Activated CD8-positive, alpha-beta memory T cell treated with anti-CD3 and anti-CD28 coated beads for 4 hours (primary cell): ENCODE measurements at places on chromosomes 13 and 19.

DNA sequence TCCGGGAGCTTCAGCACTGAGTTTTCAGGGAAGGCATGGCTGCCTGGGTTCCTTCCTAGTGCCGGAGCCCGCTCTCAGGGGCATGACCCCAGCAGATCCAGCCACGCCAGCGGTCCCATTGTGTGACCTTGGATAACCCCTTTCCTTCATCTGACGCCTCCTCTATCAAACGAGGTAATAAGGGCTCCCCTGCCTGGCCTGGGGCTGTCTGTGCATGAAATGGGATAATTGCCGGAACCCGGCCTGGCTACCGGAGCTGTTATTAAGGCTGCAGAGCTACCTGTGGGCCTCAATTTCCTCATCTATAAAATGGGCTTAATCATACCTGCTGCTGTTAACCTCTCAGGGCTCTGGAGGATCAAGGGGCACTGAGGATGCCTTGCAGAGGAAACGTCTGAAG is 18.3 kb upstream of the NFIC start:
- no peak for DNase-seq

DNA sequence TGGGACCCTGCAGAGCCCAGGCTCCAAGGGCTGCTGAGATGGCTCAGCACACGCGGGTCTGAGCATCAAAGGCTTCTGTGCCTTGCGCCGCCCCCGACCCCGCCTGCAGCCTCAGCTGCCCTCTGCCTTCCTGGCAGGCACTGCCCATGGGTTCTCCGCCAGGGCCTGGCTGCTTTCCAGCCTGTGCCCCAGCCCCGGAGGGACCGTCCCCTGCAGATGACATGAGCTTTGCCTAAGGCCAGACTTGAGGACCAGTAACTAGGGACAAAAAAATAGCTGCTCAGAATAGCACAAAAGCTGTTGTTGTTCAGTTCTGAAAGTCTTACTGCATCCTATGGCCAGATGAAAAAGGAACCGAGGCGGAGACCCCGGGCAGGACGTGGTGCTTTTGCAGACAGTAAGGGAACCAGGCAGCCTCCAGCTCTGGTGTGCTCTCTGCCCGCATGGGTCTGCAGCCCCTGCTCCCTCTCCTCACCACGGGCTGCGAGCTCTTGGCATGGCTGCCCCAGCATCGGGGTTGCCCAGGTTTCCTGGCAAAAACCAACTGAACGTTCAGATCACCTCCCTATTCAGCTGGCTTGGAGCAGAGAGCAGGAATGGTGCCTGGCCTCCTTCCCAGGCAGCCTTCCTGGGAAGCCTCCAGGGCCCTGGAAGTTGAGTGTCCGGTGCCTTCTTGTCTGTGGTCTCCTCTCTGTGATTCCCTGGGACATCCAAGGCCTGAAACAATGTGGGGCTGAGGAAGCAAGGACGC is 12.5 kb upstream of the CFAP97D2 start:
- no peak for DNase-seq

- no peak for DNase-seq
These were observed 100.7 kb upstream of the MCF2L start for GRCh38 chr13:112868308-112868707.

DNA sequence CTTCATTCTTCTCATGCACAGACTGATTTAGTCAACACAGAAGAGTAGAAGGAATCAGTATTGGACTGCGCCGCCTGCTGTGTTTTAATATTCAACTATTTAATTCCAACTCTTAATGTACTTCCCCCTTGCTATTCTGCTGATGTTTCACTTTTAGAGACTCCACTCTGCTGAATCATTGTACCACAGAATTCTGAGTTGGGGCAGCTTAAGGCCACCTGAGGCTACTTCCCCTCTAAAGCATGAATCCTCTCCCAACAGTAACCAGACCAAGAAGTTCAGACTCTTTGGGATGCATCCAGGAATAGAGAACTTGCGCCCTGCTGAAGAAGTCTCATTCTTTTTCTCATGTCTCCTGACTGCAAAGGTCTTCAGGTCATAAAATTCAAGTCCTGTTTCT is 708.8 kb downstream of the UQCRFS1 start:
- DNase-seq = no peak

DNA sequence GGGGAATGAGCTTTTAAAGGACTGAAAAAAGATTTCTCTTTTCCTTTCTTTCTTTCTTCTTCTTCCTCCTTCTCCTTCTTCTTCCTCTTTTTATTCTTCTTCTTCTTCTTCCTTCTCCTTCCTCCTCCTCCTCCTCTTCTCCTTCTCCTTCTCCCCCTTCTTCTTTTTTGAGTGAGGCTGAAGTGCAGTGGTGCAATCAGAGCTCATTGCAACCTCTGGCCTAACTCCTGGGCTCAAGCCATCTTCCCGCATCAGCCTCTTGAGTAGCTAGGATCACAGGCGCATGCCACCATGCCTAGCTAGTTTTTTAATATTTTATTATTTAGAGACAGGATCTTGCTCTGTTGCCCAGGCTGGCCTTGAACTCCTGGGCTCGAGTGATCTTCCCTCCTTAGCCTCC is 120.9 kb upstream of the KL start:
- no peak for DNase-seq

- no peak for DNase-seq
These were observed 2.3 kb upstream of the PROZ start for GRCh38 chr13:113155982-113156655.

DNA sequence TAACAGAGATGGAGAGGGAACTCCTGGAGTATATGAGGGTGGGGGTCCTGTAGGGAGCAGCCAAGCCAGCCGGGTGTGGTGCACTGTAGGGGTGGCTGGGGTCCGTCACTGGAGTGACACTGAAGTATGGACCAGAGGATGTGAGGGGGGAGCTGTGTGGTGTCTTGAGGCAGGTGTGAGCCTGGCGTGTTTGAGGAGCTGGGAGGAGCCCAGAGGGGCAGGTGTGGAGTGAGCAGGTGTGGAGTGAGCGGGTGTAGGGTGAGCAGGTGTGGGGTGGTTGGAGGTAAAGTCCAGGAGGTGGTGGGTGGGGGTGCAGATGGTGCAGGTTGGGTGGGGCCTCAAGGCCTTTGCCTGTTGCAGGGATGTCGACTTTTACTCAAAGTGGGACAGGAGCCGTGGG is 5.9 kb downstream of the B3GNT8 start:
- DNase-seq = no peak

- no peak for DNase-seq
These were observed 257.7 kb downstream of the SPRY2 start for GRCh38 chr13:80083081-80083852.

DNA sequence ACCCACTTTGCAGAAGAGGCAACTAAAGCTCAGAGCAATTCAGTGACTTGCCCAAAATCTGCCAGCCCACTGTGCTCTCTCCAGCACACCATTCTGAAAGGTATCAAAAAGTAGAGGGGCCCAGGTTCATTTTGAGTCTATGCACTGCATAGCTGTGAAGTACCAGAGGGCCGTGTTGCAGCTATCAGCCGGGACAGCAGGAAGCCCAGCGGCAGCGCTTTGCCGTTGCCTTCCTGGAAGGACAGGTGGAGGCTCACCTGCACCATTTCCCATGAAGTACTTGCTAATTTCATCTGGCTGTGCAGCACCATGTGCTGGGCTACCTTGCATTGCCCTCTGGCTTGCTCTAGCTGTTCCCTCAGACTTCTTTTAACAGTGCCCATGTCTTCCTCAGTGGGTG is 2.7 kb upstream of the SERPINE3 start:
- no peak for DNase-seq

- no peak for DNase-seq
These were observed 27.6 kb downstream of the SMARCA4 start for GRCh38 chr19:10988380-10988779.

DNA sequence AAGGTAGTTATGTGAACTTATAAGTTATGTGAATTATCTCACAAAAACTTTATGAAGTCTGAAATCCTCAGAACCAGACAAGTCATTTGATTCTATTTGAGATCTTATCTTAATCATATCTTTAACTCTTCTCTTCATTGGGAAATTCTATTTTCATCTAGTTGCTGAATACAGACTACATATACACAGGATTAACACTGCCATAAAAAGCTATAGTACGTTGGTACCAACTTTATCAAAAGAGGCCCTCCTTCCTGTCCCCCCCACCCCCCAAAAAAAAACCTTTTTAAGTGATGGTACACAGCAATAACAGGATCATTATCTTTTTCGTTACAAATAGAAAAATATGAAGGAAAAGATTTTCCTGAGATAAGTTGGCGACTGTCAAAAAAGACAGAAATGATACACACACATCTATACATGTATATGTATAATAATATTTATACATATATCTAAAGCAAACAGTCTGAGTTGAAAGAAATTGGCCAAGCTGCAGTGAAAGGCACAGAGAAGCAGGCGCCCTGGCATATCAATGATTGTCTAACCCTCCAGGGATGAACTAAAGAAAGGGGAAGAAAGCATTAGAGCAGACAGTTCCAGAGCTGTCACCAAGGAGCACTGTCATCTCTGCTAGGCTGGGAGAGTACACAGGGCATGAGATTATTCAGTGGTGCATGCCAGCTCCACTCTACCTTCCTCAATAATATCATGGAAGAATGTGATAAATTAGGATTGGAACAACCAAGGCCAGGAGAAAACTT is 116.7 kb downstream of the KLF12 start:
- no peak for DNase-seq

- DNase-seq = no peak
These were observed 717.7 kb upstream of the ATXN8OS start for GRCh38 chr13:69389899-69390298.

DNA sequence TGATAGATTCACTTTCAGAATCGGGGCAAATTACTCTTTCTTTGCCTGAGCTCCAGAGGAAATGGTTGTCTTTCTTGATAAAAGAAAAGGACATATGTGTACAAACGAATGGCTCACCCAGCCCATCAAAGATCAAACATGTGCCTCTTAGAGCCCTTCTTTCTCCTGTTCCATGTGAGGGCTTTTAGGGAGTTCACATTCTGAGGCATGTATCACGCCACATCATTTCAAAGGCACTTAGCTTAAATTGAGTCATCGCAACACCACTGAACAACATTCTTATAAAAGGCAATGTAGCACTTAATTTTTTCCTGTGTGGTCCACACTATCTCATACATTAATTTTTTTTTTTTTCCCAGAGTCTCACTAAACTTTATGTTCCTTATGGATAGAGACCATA is 521.0 kb downstream of the SUCLA2 start:
- no peak for DNase-seq

DNA sequence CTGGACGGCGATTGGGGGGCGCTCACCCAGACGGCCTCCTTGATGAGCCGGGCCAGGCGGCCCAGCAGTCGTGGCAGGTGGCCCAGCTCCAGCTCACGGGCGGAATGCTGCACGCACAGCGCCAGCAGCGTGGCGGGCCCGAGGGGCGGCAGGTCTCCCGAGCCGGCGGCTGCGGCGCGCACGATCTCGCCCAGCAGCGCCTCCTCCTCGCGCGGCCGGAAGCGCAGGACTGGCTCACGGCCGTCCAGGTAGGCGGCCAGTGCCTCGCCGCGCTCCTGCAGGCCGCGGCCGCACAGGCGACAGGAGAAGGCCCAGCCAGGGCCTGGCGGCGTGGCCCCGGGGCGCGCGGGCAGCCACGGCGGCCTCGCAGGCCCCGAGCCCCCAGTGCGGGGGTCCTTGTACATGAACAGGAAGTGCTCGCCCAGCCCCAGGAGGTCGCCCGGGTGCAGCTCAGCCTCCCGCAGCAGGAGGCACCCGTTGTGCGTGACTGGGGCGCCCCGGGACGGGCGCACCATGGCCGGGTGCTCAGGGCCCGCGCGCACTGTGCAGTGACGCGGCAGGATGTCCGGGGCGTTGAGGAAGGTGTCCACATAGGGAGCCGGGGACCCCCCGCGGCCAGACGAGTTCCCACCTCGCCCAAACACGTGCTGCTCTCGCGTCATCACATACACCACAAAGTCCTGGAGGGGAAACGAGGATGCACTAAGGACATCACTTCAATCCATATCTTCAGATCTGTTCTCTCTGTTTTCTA is 9.6 kb upstream of the MAMSTR start:
- no peak for DNase-seq

- no peak for DNase-seq
These were observed 340.9 kb upstream of the SGCG start for GRCh38 chr13:22839603-22840530.

GRCh38 chr19:49119411-49120324 is at the start of gene PPFIA3:
Gene PPFIA3, plus strand, starts transcription at chr19:49119544. Its CDS starts 8,330 bp downstream, at chr19:49127874.
- no peak for DNase-seq

DNA sequence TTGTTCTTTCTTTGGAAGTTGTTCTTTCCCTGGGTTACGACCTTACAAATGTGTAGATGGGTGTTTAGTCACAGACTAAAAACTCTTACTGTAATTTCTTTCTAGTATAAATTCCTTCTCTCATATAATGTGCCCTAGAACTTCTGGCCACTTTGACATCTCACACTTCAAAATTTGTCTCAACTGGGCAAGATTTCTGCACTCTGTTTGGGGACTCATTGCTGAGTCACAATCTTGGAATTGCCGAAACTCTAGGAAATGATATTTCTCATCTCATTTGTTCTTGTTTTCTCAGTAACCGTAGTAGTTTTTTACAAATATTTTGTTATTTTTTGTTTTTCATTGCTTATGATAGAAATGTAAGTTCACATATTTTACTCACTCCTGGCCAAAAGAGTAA is 2523.2 kb upstream of the PCDH20 start:
- no peak for DNase-seq

- DNase-seq = no peak
These were observed 92.9 kb downstream of the SOX1 start for GRCh38 chr13:112159575-112160547.
